ENCODE measurements at places on chromosomes 3 and 15. TPM values are rescaled to one million over a fixed set of nuclear protein-coding genes. Genes with fewer than 3 reads are reported as not detected.

DNA sequence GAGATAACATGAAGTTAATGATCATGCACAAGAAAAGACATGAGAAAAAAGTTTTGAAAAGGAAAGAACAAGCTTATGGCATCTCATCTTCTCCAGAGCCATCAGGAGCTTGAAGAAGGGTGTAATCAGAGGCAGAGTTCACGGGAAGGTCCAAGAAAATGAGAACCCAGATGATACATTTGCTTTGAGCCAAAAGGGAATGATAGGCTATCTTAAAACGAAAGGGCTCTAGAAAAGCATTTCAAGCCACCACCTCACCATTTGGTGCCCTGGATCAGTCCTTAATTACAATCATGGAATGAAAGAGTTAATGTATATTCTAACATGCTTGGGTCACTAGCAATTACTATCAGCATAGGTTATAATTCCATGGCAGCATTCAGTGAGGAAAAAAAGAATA lies 781.8 kb downstream of the ROBO1 start:
- peak overlapping the region; percentile 50 for H3K4me3 ChIP-seq
- H3K27me3 ChIP-seq = no peaks in the 10 kb centered on the region
- H3K4me1 ChIP-seq = peaks cover 49% of the 10 kb centered on the region

DNA sequence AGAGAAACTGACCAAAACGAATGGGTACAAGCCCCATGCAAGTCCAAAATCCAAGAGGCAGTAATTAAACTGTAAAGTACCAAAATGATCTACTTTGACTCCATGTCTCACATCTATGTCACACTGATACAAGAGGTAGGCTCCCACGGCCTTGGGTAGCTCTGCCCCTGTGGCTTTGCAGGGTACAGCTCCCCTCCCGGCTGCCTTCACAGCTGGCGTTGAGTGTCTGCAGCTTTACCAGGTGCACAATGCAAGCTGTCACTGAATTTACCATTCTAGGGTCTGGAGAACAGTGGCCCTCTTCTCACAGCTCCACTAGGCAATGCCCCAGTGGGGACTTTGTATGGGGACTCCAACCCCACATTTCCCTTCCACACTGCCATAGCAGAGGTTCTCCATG lies 308.6 kb downstream of the TBC1D5 start:
- H3K4me1 ChIP-seq = peaks cover 8% of the 10 kb centered on the region
- peaks cover 12% of the 10 kb centered on the region for H3K36me3 ChIP-seq
- H3K27me3 ChIP-seq = no peaks in the 10 kb centered on the region
- H3K27ac ChIP-seq = peak overlapping the region; percentile 38
- no peak for DNase-seq
- no peak overlapping the region for H3K4me3 ChIP-seq

GRCh38 chr3:126485956-126486355 lies 10.3 kb upstream of the ZXDC start:
- no peak overlapping the region for H3K4me3 ChIP-seq
- no peak for DNase-seq
- peaks cover 10% of the 10 kb centered on the region for H3K4me1 ChIP-seq
- H3K27me3 ChIP-seq = no peaks in the 10 kb centered on the region
- H3K36me3 ChIP-seq = no peaks in the 10 kb centered on the region

GRCh38 chr3:97793420-97794019 lies 28.3 kb upstream of the CRYBG3 start:
- no peaks in the 10 kb centered on the region for H3K4me1 ChIP-seq
- no peaks in the 10 kb centered on the region for H3K27me3 ChIP-seq
- no peaks in the 10 kb centered on the region for H3K36me3 ChIP-seq
- no peak for DNase-seq

DNA sequence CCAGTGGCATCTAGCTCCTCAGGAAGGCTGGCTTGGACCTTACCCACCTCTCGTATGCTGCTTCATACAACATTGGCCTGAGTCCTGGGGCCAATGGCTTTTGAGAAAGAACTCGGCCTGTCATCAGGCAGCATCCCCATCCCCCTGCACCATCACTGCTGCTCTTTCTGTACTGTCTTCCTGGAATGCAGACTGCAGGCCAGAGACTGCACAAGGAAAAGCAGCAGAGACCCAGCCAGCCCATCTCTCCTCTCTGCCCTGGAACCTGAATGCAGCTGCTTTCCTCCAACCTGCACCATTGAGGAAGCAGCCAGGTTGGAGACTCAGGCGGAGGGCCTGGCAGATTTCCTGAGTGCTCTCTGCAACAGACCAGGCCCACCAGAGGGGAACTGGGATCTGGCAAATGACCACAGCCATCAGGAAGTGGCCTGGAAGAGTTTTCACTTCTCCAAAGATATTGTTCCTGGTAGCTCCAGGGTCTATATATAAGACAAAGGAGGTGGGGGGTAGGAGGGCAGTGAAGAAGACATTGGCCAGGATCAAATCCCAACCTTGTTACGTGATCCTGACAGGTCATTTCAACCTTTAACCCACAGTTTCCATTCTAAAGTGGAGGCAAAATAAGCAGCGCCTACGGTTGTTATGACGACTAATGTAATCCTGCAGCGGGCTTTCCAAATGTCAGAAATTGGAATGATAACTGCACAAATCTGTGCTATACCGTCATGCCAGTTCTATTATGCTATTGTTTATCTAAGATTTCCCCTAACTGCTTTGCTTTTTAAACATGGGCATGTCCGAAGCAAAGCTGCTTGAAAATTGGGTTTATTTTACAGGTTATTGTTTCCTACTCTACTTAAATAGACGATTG lies 24.4 kb upstream of the RAB7A start:
- H3K27me3 ChIP-seq = peaks cover 2% of the 10 kb centered on the region
- no peak for DNase-seq
- no peaks in the 10 kb centered on the region for H3K4me1 ChIP-seq
- H3K36me3 ChIP-seq = no peaks in the 10 kb centered on the region
- H3K4me3 ChIP-seq = peak overlapping the region; percentile 56

DNA sequence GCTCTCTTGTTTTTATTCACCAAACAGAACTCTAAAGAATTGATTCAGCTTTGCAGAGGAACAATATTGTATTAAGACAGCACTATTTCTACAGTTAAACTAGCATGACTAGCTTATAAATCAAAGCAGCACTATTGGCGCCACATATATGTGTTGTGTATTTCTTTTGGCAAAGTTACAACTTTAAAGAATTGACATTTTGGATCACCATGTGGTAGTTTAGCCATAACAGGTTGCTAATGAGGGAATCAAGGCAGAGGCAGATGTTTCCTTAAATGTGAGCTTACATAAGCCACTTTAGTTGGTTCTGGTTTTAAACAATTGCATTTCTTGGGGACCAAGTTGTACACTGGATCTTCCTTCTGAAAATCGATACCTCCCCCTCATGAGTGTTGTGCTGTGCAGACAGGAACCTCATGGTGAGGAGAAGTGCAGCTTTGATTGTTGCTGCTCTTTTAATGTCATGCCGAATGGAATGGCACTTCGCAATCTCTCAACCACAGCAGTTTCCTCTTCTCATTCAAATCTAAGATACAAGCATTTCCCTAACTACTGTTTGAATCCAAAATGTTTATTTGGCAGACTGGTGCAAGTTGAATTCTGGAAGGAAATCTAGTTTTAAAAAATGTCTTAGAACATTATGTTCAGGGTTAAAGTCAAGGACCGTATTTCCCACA lies 151.2 kb downstream of the MYRIP start:
- DNase-seq = no peak
- no peaks in the 10 kb centered on the region for H3K4me1 ChIP-seq
- H3K27ac ChIP-seq = no peak overlapping the region
- no peaks in the 10 kb centered on the region for H3K36me3 ChIP-seq
- peaks cover 9% of the 10 kb centered on the region for H3K27me3 ChIP-seq

DNA sequence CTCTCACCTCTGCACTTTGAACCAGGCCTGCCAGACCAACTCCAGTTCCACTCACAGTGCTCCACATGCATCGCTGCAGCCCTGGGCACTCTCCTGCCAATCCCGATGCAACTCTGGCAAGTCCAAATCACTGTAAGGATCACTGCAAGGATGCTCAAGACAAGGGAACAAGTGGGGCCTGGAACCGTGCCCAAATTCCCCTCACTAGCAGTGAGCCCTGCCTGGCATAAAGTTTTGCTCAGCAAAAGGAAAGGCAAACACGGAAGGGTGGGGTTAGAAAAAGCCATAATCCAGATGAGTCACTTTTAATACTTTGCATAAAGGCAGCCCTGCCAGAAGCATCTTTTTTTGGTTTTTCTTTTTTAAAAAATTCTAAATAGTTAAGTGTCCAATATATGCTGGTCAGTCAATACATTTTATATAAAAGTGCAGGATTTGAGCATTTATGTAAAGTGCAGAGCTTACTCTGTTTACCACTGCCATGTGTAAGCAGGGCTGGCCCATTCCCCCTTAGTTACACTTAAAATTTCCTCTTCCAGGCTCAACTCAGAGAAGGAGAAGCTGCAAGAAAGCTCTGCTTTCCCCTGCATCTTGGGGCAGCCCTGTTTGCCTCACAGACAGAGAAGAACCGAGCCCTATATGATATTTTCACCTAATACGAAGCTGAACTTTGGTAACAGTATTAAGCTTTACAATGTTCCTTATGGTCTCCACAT lies 102.2 kb downstream of the CD47 start:
- no peak for DNase-seq
- H3K4me3 ChIP-seq = no peak overlapping the region
- H3K27ac ChIP-seq = no peak overlapping the region
- H3K36me3 ChIP-seq = no peaks in the 10 kb centered on the region
- no peaks in the 10 kb centered on the region for H3K27me3 ChIP-seq

GRCh38 chr3:10459954-10460754 lies 45.2 kb downstream of the ATP2B2 start:
- H3K4me1 ChIP-seq = no peaks in the 10 kb centered on the region
- H3K27ac ChIP-seq = no peak overlapping the region
- peak; percentile 65 for DNase-seq
- no peak overlapping the region for H3K4me3 ChIP-seq
- no peaks in the 10 kb centered on the region for H3K36me3 ChIP-seq

GRCh38 chr3:146313746-146314111 lies 62.8 kb upstream of the PLSCR4 start:
- H3K4me1 ChIP-seq = no peaks in the 10 kb centered on the region
- DNase-seq = no peak
- no peak overlapping the region for H3K4me3 ChIP-seq
- no peaks in the 10 kb centered on the region for H3K36me3 ChIP-seq
- no peaks in the 10 kb centered on the region for H3K27me3 ChIP-seq
- H3K27ac ChIP-seq = no peak overlapping the region

- H3K27me3 ChIP-seq = no peaks in the 10 kb centered on the region
- H3K4me3 ChIP-seq = no peak overlapping the region
- peaks cover 4% of the 10 kb centered on the region for H3K36me3 ChIP-seq
- DNase-seq = no peak
- H3K27ac ChIP-seq = no peak overlapping the region
These were observed 94.3 kb upstream of the SGO1 start for GRCh38 chr3:20280257-20280656.

- no peak overlapping the region for H3K4me3 ChIP-seq
- no peak overlapping the region for H3K27ac ChIP-seq
- H3K4me1 ChIP-seq = no peaks in the 10 kb centered on the region
- H3K36me3 ChIP-seq = no peaks in the 10 kb centered on the region
- no peak for DNase-seq
These were observed 17.2 kb upstream of the B4GALT4 start for GRCh38 chr3:119257654-119258410.

- no peaks in the 10 kb centered on the region for H3K4me1 ChIP-seq
- no peak overlapping the region for H3K4me3 ChIP-seq
- H3K27ac ChIP-seq = no peak overlapping the region
- H3K36me3 ChIP-seq = peaks cover 11% of the 10 kb centered on the region
- DNase-seq = no peak
- no peaks in the 10 kb centered on the region for H3K27me3 ChIP-seq
These were observed 278.2 kb downstream of the CTNNB1 start for GRCh38 chr3:41477399-41478014.

GOLGA8S gene
- 0.33 TPM for total RNA-seq

MRPL47 gene
- total RNA-seq = 57.3 TPM

GOLGA8K gene
- total RNA-seq = 1.8 TPM

RTP1 gene
- not detected for total RNA-seq

TRIM42 gene
- total RNA-seq = not detected

SLC22A14 gene
- not detected for total RNA-seq
